NCI-H1092 treated with DMSO at 0.1 percent for 48 hours (cell line): ENCODE measurements at places on chromosomes 16 and 17.

GRCh38 chr17:57294629-57295501, 38.5 kb downstream of the MSI2 start:
- peak; percentile 96 for DNase-seq

DNA sequence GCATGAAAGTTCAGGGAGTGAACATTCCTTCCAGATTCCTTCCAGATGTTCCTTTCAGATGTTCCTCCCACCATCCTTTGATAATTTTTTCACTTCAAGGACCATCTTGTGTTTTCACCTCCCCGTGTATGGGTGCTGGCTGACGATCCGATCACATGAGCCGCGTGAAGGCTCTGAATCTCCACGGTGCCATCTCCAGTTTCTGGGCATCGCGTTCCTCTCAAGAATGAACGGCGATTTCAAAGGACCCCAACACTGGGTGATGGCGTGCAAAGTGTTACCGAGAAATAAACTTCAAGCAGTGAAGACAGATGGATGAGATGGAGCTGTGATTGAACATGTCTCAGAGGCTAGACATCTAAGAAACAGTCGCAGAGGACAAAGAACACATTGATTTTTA, 245.3 kb downstream of the GSG1L start:
- DNase-seq = no peak

DNA sequence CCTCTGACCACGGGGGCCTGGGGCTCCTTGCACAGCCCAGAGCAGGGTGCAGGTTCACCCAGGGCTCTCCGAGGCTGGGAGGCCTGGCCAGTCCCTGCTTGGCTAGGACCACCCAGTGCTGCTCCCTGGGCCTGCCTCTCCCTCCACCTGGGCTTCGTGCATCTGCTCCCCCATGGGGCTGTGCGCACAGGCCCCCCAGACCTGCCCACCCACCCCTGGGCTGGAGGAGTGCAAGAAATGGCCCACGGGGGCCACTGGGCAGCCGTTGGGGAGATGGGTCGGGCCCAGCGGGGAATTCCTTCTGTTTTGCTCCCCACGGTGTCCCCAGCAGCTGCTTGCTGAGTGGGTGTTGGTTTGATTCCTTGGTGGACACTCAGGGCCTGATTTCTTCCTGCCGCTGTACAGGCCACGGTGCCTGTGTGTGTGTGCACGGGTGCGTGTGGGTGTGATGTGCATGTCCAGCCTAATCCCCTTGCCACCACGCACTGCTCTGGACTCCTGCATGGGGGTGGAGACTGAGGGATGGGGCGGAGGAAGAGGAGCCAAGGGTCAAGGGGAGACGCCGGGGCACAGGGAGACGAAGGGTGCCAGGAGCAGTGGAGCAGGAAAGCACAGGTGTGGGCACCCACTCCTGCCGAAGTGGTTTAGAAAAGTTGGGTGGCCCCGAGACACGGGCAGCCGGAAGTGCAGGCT, 8.5 kb downstream of the PRSS27 start:
- DNase-seq = no peak

DNA sequence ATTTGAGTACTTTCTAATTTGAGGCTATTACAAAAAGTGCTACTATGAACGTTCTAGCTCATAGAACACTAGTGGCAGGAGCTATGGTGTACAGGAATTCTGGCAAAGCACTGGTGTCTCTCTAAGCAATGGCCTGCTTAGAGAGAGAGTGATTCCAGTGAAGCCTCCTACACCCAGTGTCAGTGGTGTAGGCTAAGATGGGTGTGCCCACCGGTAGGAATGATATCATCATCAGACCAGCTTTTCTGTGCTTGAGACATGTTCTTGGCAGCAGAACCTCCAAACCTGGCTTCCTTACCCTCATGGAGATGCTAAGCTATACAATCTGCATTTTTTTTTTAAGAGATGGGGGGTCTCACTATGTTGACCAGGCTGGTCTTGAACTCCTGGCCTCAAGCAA, 370.3 kb downstream of the SOX9 start:
- no peak for DNase-seq

- DNase-seq = no peak
Observed at GRCh38 chr17:76434870-76435269, 18.1 kb downstream of the UBE2O start.

DNA sequence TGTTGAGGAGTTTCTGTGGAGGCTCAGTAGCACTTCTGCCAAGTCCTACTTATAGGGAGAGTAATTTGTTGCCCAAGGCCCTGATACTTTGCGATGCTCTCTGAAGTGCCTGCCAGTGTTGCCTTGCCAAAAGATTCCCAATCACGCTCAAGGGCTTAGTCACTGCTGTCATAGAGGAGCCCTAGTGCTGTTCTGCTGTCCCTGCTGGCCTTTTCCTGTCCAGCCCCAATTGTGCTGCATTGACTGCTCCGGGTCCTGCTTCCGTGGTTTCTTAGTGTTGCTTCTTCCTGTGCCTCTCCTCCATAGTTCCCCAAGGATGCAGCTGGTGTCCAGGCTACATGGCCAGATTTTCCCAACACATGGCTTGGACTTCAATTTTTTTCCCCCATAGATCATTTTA, 13.9 kb downstream of the NUP93 start:
- no peak for DNase-seq

GRCh38 chr16:65071433-65072311, 50.2 kb downstream of the CDH11 start:
- peak; percentile 36 for DNase-seq

DNA sequence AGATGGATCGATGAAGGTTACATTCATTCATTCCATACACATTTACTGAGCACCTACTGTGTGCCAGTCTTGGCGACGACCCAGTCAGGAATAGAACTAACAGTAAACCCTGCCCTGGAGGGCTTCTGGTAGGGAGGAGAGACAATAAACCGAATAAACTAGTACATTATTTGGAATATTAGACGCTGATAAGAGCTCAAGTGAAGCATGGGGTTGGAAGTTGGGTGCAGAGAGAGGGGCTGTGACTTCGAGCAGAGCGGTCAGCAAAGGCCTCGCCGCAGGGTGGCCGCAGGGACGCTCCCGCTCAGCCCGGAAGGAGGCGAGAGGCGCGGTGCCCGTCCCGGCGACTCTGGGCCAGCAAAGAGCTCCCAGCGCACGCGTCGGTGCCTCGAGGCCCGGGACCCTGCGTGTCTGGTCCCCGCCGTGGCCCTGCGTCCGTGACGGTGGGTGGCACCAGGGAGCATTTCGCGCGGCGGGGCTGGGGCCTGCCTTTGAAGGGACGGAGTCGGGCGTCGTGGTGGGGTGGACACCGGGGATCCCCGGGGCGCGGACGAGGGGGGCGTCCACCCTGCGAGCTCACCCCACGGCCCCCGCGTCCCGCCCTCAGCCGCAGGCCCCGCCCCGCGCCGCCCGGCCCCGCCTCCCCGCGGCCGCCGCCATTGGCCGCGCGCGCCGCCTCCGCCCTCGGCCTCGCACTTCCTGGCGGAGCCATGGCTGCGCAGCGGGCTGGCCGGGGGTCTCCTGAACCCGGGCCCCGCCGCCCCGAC, at the start of gene KLHL36:
Gene KLHL36 (plus strand): TSS at position 684 of the 767 bp plus-strand sequence. CDS start 2,357 bp downstream, outside the sequence.
- DNase-seq = peak; percentile 20

- DNase-seq = peak; percentile 17
Observed at GRCh38 chr17:27494192-27495091, 38.2 kb downstream of the KSR1 start.

- DNase-seq = no peak
Observed at GRCh38 chr17:71503710-71504465, 616.9 kb upstream of the SOX9 start.

- no peak for DNase-seq
Observed at GRCh38 chr17:29761040-29761761, 138.5 kb upstream of the CORO6 start.
